ENCODE measurements at places on chromosomes 3 and 15. TPM values are rescaled to one million over a fixed set of nuclear protein-coding genes. Genes with fewer than 3 reads are reported as not detected.

CHCHD4 gene
- total RNA-seq = 19.2 TPM

ABI3BP gene
- total RNA-seq = not detected

LMCD1 gene
- 3.5 TPM for total RNA-seq

CAPN3 gene
- total RNA-seq = 2.7 TPM

SCG3 gene
- not detected for total RNA-seq

PIGBOS1 gene
- 10.5 TPM for total RNA-seq

KLHL40 gene
- not detected for total RNA-seq

GASK1A gene
- total RNA-seq = not detected

ISL2 gene
- total RNA-seq = 0.19 TPM

MYO1E gene
- 5.1 TPM for total RNA-seq

SCAANT1 gene
- not detected for total RNA-seq

ANKRD28 gene
- 31.4 TPM for total RNA-seq

ADCY5 gene
- not detected for total RNA-seq

STX19 gene
- not detected for total RNA-seq

PRKCI gene
- 27.0 TPM for total RNA-seq

LRTM1 gene
- total RNA-seq = not detected

NDUFB5 gene
- 133 TPM for total RNA-seq

TF gene
- 0.67 TPM for total RNA-seq

PTPRG gene
- total RNA-seq = not detected

MELTF gene
- 6.0 TPM for total RNA-seq

GHSR gene
- not detected for total RNA-seq

WNT5A gene
- not detected for total RNA-seq

GALNT15 gene
- not detected for total RNA-seq

PDE12 gene
- 21.9 TPM for total RNA-seq
